ENCODE measurements at places on chromosomes 4 and X. TPM values are rescaled to one million over a fixed set of nuclear protein-coding genes. Genes with fewer than 3 reads are reported as not detected.

DNA sequence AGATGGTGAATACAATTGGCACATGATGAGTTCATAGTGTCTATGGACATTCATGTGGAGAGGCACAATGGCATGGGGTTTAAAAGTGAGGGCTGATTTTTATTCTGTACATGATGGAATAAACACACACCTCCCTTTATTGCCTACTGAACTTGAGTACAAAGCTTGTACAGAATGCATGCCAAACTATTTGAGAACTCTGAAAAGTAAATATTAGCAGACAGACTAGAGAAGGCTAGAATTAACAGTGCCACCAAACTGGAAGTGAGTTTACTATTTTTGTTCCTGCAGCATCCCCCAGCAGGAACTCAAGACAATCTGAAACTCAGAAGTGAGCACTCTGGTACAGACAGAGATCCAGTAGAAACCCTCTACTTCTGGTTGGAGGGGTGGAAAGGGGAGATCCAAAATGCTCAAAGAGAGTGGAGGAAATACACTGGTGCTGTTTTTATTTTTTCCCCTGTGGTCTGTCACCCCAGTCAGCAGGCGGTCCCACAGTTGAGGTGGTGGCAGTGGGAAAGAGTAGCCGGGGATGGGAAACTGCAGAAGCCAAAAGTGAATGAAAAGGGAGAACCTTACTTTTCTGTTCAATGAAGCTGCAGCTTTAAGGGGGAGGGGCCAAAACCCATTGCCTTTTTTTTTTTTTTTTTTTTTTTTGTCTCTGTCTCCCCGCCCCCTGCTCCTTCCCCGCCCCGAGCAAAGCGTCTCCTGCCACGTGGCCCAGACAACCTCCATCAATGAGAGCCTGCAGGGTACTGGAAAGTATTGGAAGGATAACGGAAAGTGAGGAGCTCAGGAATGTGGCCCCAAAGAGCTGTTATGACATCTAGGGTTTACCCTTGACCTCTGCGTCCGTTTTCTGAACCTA, 20.5 kb downstream of the AKAP4 start:
- DNase-seq, result no peak

GRCh38 chr4:87375719-87376291, 15.2 kb downstream of the HSD17B11 start:
- DNase-seq, result no peak

DNA sequence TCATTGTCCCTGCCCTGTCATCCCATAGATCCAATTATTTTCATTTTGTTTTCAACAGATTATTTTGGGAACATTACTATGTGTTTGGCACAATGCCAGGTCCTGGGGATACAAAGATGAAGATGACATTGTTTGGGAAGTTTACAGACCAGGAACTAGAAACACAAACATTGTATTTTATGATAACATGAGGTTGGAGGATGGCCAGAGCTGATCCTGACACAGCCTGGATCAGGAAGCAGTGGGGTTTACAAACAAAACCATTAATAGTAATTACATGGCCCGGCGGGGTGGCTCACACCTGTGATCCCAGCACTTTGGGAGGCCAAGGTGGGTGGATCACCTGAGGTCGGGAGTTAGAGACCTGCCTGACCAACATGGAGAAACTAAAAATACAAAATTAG, 29.9 kb downstream of the CLRN2 start:
- DNase-seq, result no peak

GRCh38 chrX:47228550-47229270, 4.1 kb upstream of the USP11 start:
- no peak for DNase-seq

DNA sequence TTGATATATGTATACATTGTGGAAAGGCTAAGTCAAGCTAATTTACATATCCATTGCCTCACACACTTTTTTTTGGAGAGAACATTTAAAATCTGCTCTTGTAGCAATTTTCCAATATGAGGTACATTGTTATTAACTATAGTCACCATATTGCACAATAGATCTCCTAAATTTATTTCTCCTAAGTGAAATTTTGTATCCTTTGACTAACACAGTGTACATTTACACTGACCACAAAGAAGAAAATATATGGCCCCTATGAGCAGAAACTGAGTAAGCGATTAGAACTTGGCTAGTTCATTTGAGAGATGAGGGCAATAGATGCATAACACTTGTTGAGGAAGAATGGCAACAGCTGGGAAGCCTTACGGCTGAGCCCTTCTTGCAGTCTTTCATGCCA, 20.3 kb upstream of the GUCY1B1 start:
- DNase-seq, result no peak

DNA sequence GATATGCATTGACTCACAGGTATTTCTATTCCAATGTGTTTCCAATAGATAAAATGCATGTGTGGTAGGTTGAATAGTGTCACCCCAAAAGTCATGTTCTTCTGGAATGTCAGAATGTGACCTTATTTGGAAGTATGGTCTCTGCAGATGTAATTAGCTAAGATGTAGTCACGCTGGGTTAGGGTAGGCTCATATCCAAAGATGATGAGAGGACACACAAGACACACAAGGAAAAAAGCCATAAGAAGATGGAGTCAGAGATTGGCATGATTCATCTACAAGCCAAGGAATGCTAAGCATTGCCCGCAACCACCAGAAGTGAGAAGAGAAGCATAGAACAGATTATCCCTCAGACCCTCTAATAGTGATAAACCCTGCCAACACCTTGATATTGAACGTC, 17.5 kb downstream of the ZNF330 start:
- no peak for DNase-seq

GRCh38 chr4:81984746-81985145, 389.0 kb downstream of the HNRNPD start:
- DNase-seq, result no peak

GRCh38 chrX:100995469-100995868, 26.0 kb downstream of the ARL13A start:
- no peak for DNase-seq

- DNase-seq, result peak; percentile 43
Measured at GRCh38 chr4:76801621-76802235, 96.2 kb downstream of the SOWAHB start.

DNA sequence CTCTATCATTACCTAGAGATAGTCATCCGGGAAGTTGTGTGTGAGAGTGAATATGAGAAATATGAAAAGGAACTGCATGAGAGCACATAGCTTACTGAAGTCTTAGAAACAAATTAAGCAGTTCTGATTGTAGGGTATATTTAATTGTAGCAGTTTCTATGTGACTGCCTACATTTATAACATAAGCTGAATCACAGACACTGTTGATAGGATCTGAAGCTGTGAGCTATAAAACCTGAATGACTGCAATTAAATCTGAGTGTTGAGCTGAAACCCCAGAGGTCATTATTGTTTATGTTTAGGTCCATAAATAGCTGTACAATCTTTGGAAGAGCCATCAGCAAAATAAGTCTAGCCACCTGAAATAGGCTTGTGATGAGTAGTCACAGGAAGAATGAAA, 210.1 kb upstream of the CXCL13 start:
- DNase-seq, result no peak

DNA sequence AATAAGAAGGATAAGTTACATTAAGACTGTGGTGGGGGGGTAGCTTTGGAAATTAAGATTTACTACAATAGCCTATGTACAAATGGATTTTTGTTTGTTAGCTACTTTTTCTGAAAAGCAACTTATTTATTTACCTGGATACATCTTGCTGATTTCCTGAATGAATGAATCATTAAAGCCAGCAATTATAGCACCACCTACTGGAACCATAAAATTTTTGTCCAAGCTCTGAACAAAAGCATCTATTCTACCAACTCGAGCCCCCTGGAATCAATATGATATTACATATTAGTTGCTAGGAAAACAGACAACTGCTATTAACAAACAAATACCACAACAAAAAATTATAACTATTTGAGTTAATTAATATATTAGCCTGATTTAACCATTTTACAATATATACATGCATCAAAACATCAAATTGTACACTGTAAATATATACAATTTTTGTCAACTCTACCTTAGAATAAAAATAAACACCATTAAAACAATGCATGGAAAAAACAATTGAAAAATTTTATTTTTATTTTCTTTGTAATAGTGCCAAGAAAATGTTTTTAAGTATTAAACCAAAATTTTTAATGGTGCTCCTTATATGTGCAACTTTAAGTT, 15.3 kb downstream of the SEPSECS start:
- no peak for DNase-seq

- no peak for DNase-seq
Measured at GRCh38 chr4:130985371-130985770, 1889.4 kb downstream of the C4orf33 start.

DNA sequence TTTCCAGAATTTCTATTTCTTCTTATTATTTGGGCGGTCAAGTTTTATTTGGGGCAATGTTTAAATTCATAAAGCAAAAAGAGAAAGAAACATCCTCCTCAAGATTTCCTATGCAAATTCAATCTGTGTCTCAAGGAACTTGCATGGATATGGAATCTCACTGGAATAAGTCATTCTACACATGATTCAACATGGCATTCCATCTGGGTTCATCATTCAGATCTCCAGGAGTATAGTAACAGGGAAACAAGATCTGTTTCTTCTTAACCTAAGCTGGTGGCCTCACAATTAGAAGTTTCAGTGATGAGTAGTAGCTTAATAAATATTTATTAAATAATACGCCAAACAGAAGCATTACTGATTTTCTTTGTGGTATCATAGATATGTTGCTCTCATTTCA, 19.8 kb downstream of the KLHL34 start:
- no peak for DNase-seq

DNA sequence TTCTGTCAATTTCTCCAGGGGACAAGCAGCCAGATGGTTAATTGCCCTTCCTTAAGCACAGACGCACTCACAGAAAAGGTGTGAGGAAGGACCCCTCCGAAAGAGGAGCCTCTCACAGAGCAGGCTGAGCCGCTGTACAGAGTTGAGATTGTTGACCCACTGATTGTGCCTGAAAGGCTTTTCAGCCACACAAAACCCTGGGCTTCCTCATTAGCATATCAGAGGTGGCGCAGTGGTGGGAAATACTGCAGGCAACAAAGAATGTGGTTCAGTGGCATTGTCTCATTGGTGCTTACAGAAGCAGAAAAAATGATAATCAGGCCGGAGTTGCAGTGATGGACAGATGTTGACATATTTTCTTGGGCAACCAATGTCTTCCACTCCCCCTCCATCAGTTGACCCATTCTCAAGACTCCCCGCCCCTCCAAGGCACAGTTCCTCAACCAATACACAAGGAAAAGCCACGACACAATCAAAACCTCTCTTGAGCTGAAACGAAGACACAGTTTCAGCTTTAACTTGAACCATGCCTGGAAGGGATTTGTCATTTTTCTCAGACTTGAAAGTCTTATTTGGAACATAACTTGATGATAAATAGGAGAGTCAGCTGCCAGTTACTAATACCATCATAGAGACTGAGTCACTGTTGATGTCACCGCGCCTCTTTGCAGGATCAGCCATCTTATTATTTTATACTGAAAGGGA, 53.1 kb downstream of the ATXN3L start:
- DNase-seq, result no peak

- no peak for DNase-seq
Measured at GRCh38 chrX:106898462-106898861, 4.7 kb downstream of the RIPPLY1 start.

DNA sequence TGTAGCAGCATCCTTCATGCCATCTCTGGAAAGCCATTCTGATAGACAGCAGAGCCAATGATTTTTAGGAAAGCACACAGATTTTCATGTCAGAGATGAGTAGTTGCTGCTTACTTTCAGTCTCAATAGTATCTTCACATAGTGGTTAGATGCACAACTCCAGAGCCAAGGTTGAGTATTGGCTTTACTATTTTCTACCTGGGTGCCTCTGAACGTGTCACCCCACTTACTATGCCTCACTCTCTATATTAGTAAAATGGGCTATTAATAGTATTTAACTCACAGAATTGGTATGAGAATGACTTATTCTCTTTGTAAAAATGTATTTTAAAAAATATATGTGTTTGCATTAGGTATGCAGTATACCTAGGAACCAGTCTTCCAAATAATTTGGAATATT, 108.8 kb upstream of the STIM2 start:
- no peak for DNase-seq

DNA sequence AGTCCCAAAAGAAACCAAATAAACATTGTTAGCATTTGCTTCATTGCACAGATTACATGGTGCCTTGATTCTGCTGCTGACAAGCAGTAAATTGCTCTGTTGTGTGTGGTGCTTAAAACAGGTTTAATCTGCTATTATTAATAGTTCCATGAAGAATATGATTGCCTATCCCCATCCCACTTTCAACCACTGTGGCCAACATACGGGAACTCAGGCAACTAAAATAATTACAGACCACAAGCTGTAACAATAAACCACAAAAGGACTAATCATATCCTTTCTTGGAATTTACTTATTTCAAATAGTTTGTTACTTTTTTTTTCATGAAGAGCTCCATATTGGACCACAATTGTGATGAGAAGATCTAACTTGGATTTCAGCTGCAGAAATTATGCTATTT, 131.5 kb downstream of the PACRGL start:
- DNase-seq, result no peak

DNA sequence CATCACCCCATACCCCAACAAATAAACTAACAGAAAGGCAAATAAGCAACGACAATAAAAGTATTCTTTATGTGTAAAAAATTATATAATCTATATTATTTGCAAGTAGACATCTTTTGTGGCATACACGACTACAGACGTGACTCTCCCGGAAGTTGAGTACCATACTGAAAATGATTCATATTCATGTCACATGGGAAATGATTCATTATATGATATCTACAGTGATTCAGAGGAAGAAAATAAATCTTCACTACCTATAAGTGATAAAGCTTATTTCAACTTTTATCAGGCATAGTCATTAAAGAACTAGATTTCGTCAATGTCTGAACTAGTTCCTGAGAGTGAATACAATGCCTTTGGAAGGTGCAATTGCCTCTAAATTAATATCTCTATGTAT, 4.6 kb upstream of the ANTXR2 start:
- DNase-seq, result no peak

DNA sequence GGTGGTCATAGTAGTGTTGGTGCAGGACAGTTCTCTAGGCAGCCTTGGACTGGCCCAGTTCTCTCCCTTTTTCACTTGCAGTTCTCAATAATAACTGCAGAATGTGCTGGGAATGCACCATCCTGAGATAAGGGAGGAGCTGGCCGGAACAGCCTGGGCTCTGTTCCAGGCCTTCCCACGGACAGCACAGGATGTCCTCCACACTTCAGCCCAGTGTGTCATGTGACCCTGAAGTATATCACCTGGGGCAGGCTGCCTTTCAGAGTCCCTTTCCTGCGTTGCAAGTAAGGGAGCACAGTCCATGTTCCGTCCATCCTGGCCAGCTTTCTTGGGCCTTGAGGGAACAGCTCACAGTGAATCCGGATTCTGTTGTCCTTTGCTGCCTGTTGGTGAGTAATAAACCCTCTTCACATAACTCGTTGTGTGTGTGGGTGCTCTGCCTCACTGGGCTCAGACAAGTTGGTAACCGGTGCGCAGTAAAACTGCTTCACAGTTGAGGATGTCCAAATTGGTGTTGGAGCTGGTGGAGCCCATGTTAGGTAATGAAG, 32.3 kb upstream of the BBS12 start:
- DNase-seq, result no peak

Gene ZNF141
- polyA plus RNA-seq, result 39.5 TPM

Gene GLRB
- polyA plus RNA-seq, result 4.7 TPM

Gene SATL1
- polyA plus RNA-seq, result 0.66 TPM

Gene RXFP1
- 8.5 TPM for polyA plus RNA-seq

Gene TBX22
- not detected for polyA plus RNA-seq

Gene GABRQ
- 1.1 TPM for polyA plus RNA-seq

Data from left lung (tissue), 14 donors.